WTC11 (cell line): ENCODE measurements at places on chromosomes 1 and 21.

DNA sequence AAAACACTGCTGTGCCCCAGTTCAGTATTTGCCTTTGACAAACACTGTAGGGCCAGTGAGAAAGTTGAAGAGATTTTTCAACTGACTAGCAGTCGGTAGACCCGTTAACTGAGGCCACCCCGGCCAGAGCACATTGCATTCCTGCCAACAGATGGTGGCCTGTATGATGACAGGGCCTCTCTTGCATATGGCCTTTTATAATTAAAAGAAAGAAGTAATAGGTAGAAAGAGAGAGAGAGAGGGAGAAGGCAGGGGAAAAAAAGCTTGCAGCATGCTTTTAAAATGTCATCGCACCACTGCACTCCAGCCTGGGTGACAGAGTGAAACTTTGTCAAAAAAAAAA is 4.7 kb upstream of the C1orf174 start:
- no peak for DNase-seq

DNA sequence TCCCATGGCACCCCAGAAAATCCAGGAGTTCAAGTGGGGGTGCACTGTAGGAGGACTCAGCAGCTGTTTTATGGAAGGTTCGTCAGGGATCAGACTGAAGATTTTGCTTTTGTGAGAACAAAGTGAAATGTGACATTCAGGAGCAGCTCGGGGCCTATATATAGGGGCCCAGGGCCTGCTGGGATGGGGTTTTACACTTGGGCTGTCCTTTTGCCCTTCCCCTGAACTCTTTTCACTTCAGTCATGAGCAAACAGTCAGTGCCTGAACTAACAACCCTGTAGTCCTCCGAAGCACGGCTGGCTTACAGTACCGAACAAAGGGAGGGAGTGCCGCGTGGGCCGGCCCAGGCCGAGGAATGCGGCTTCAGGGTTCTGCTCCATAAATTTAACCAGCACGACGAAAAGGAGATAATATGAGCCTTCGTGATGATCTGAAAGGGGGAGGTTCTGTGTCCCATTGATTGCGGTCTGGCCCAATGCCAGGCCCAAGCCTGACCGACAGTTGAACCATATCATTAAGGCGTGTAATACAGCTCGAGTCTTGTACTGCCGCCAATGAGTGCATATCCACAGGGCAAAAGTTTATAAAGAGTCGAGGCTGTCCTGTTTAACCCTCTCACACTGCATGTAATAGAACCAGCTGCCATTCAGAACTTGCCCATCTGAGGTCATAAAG is 139.9 kb downstream of the DHRS3 start:
- no peak for DNase-seq

DNA sequence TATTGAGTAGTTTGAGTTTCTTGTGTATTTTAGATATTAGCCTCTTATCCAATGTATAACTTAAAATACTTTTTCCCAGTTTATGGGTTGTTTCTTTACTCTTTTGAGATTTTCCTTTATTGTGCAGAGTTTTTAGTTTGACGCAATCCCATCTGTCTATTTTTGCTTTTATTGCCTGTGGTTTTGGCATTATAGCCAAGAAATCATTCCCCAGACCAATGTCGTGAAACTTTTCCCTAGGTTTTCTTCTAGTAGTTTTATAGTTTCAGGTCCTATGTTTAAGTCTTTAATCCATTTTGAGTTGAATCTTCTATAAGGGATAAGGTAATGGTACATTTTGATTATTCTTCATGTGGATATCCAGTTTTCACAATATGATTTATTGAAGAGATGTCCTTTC is 87.6 kb downstream of the LEPR start:
- no peak for DNase-seq

DNA sequence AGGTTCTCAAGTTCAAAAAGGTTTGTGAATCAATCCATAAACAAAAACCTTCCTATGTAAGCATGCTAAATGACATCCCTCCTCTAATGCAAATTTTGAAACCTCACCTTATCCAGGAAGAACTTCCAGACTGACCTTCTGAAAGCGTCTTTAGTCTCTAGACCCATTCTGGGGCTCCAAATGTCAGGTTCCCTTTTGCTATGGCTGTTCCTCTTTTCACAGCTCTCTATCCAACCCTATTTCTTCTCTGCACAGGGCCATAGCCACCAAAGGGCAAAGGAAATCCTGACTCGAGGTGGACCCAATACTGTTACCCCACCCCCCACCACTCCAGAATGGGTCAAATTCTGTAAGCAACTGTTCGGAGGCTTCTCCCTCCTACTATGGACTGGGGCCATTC is 3.4 kb downstream of the ATP1A4 start:
- no peak for DNase-seq

- DNase-seq: no peak
These were observed 29.9 kb upstream of the DDAH1 start for GRCh38 chr1:85494904-85495266.

GRCh38 chr1:66452162-66452561 is 81.8 kb upstream of the SGIP1 start:
- no peak for DNase-seq

GRCh38 chr1:212215910-212216309 is 69.3 kb upstream of the PPP2R5A start:
- no peak for DNase-seq

DNA sequence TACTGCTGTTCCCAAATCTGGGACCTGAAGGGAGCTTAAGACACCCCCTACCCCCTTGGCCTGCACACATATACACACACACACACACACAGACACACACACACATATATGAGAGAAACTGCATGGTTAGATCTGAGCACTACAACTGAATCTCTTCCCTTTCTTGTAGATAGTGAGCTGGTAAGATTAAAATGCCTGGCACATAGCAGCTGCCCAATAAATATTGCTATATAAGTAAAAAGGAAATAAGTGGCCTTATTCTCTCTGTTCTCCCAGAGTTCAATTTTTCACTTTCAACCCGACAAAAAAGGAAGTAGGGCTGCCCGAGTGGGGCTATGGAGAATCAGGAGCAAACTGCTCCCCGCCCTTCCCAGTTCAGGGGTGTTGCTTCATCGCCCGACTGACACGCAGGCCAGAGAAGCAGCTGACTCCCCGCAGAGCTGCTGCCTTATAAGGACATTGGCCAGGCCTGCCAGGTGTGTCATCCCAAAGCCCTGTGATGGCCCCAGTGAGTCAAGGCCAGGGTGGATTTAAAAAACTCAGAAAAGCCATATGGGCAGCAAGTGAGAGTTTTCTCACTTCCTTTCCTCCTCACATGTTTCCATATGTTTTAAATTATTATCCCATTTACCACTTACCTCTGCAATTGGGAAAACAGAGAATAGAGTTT is 106.5 kb upstream of the SLC44A3 start:
- peak; percentile 83 for DNase-seq

- no peak for DNase-seq
These were observed 68.0 kb downstream of the PUM1 start for GRCh38 chr1:30997463-30998057.

DNA sequence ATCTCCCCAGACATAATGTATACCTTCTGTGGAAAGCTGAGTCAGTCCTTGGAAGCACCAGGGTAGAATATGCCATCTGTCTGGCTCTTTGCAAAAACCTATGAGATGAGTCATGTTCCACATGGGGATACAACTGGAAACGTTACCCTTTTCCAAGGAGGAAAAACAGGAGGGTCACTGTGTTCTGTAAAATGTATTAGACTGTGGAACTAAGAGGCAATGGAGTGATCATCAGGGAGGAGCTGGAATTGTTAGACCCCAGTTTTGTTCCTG is 16.1 kb upstream of the PSMD4 start:
- no peak for DNase-seq

DNA sequence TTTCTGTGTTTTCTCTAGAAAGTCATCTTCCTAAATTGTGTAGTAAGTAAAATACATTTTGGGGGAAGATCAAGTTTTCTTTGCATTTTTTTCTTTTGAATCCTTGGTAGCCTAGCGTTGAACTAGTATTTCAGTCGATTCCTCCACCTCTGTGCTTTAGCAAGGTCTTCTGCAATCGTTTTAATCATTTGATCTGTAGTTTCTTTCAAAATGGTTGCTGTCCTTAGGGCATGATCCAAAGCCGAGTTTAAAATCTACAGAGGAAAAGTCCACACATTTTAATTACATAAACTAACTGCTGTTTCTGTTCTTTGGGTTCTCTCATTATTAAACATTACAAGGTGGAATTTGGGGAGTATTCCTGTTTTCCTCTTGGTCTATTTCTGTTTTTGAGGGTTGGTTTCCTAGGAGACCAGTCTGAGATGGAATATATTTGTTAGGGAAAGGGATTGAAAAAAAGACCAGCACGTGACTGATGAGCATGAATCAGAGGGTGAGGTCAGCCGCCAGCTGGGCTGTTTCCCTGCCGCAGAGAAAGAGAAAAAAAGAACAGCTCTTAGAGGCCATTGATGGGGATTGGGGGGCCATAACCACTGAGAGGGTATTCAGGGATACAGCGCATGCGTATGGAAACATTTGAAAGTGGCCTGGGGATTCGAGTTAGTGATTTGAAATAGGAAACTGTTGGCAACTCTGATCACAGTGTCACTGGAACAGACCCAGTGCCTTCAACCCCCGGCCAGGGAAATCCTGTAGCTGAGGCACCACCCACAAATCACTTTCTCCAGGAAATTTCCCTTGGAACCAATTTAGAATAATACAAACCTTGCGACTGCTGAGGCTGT is 40.6 kb downstream of the AKNAD1 start:
- peak; percentile 32 for DNase-seq

DNA sequence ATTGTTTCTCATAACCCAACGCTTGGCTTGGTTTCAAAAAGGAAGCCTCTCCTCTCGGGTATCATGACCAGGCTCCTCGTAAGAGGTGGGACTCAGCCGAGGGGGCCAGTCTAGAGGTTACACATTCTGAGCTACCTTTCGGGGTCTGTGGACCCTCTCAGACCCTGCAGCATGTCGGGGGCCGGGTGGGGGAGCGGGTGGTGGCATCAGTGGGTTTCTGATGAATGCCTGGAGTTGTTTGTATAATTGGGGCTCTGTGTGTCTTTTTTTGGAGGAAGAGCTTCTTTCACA is 229.3 kb downstream of the CAMTA1 start:
- no peak for DNase-seq

DNA sequence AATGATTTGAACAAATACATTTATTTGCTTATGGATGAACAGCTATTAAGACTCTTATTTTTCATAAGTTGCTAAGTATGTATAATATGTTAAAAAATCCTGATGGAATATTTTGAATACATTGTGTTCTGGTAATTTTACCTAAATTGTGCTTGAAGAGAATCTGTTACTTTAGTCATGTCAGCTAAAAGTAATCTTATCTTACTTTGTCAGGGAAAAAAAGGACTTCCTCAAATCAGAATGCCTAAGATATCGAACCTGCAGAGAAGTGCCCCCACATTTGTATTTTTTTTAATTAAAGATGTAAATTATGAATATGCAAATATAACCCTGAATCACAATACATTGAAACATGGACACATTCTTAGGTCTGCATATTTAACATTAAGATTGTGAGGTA is 1331.7 kb downstream of the MRPL39 start:
- DNase-seq: no peak

DNA sequence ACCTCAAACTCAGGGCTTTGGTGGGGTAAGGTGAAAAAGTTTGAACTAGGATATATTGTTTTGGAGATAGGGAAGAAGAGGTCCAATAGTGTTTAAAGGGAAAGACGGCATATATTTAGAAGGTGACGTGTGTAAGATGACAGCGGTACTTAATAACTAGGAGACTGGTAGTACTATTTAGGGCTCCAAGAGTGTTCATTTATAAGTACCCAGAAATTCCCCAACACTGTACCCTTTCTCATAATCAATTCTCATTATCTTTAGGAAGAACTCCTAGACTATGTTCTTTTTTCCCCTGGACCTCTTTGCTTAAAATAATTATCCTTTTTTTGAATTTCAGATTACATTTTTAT is 1.5 kb downstream of the LYPLAL1 start:
- DNase-seq: no peak

GRCh38 chr1:212608959-212609700 is 569 bp downstream of the ATF3 start:
- DNase-seq: peak; percentile 78

DNA sequence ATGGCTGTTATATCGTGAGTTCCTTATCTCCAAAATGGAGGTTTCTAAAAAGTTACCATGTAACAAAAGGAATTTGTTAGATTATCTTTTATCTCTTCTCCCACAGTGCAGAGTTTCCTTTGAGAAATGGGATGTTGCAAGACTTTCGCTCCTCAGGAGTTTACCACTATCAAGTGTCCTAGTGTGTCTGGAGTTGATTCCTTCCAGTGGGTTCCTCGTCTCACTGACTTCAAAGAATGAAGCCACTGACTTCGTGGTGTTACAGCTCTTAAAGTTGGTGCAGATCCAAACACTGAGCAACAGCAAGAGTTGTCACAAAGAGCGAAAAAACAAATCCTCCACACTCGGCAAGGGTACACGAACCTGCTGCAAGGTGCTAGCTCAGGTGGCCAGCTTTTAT is 37.0 kb downstream of the SPAG17 start:
- no peak for DNase-seq

- no peak for DNase-seq
These were observed 3.6 kb downstream of the ZNF362 start for GRCh38 chr1:33259879-33260278.

DNA sequence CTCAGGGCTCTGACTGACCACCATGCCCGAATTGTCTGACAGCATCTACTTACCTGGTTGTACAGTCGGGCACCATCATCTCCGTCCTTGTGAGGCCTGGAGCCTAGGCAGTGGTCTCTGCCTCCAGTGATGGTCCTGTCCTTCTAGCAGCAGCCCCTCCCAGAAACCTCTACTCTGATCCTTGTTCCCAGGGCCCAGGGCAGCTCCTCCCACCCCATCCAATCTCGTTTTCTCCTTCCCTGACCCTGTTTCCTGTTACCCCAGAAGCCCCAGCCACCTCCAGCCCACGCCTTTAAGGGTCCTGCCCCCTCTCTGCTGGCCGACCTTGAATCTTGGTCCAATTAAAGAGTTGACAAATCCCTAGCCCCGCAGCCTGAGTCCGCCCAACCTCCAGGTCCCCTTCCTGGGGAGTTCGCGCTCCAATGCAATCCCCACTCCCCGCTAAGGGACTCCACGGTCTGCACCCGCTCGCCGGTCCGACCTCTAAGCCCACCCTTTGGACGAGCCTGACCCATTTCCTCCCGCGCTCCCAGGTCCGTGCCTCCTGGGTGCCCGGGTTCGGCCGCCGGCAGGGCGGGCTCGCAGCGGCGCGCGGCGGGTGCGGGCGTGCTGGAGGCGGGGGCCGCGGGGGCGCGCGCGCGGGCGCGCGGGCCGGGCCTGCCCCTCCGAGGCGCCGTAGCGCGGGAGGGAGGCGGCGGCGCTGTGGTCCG is at the start of gene B4GALT2:
Gene B4GALT2, plus strand, starts transcription at position 660 of the 710 bp plus-strand sequence. CDS start 1,951 bp downstream, outside the sequence.
- peak; percentile 45 for DNase-seq

GRCh38 chr1:116529199-116529631 is 41.6 kb downstream of the CD58 start:
- no peak for DNase-seq
